Activated naive CD4-positive, alpha-beta T cell treated with anti-CD3 and anti-CD28 coated beads, Interleukin-2, amount 50 U/mL, for 72 hours (primary cell): ENCODE measurements at places on chromosomes 16 and 17.

DNA sequence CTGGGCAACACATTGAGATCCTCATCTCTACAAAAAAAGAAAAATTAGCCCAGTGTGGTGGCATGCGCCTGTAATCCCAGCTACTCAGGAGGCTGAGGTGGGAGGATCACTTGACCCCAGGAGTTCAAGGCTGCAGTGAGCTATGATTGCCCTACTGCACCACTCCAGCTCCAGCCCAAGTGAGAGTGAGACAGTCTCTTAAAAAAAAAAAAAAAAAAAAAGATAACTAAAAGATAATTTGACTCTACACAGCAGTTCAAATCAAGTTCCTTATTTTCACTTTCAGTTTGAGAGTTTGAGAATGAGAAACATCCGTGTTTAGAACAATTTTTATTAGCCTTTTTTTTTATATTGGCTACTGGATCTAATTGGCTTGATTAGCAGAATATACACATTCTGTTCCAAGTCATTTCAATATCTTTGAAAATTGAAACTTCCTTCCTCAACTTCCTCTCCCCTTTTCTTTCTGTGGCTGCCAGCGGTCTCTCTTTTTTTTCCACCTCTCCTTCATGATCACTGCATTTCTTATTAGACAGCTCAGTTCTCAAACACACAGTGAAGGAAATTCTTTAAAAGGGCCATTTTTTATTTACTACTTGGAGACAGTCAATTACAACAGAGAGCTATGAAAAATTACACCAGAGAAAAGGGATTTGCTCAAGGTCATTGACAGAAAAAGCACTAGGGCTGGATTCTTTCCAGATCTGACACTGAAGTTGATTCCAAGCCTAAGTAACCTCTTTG is 4.5 kb upstream of the ACSF2 start:
- DNase-seq, result no peak

DNA sequence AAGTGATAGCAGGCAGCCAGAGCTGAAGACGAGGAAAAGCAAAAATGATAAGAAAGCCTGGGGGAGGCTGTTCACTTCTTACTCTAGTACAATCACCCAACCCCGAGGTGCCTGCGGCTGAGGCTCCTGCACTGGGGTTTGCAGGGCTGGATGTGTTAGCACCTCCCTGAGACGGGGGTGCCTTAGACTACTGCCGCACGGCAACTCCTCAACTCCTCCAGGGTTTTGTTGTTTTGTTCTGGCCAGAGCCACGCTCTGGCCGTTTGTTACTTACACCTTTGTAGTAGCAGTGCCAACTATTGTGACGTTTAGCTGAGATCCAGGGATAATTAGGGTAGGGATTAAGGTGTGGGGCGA is 51.5 kb downstream of the LDHD start:
- no peak for DNase-seq

DNA sequence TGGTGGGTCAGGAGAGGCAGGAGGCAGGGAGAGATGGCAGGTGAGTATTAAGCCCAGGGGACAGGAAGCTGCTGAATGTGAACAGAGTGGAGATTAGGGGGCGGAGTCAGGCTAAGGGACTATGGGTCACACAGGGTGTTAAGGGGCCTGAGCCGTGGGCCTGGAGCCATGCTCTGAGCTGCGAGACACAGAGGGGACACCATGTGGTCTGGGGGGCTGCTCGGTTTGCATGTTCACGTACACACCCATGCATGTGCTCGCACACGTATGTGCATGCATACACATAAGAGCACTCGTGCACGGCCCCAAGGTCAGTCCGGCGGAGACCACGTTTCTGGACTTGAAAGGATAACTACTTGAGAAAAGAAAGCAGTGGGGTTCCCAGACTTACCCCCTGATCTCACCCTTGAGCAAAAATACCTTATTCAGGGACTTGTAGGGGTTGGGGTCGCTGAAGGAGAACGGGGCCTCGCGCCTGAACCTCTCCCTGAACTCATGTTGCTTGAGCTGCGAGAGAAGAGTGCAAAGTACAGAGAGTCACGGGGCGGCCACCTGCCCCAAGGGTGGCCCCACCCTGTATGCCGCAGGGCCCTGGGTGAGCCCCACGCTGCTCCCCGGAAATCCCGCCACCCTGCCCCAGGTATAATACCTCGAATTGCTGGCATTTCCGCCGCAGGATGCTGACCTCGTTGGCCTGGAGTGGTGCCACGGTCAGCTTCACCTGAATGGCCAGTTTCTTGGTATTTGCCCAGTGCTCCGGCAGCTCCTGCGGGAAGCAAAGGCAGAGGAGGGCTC is 50.8 kb downstream of the DNAH17 start:
- DNase-seq, result no peak

GRCh38 chr17:9062399-9062902 is 41.1 kb downstream of the NTN1 start:
- DNase-seq, result no peak

GRCh38 chr17:27526604-27527002 is 70.4 kb downstream of the KSR1 start:
- peak; percentile 57 for DNase-seq

DNA sequence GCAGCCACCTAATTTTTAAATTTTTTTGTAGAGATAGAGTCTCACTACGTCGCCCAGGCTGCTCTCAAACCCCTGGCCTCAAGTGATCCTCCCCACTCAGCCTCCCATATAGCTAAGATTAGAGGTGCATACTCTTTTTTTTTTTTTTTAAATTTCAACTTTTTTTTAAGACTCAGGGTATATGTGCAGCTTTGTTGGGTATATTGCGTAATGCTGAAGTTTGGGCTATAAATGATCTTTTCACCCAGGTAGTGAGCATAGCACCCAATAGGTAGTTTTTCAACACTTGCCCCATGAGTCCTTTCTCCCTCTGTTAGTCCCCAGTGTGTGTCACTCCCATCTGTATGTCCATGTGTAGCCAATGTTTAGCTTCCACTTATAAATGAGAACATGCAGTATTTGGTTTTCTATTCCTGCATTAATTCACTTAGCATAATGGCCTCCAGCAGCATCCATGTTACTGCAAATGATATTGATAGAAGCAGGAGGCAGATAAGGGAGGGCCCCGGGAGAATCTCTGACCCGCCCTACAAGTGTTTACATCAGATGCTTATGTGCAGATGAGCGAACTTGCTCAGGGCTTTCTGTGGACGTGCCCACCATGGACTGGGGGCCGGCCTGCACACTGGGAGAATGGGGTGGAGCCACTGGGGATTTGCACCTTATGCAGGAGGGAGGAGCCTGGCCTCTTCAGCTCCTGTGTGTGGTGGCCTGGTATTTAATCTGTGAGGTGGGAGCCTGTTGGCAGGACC is 110.3 kb upstream of the ZKSCAN2 start:
- DNase-seq, result no peak

DNA sequence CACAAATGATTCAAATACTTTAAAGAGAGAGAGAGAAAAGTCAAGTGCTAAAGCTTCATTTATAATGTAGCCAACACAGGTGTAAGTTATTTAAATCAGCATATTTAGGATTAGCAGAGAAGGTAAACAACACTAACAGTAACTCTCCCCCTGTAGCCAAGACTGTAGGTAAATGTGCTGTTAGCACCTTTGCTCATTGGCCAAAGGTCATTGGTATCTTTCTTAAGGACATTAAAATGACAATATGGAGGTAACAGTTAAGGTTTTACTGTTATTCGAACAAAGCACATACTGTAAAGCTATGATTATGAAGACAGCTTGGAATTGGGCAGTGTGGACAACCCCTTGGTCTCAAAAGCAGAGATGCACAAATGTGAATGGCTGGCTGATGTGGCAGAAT is 28.7 kb downstream of the LITAFD start:
- DNase-seq, result no peak

- DNase-seq, result peak; percentile 81
Measured at GRCh38 chr17:79993390-79994227, 42.1 kb downstream of the TBC1D16 start.

GRCh38 chr17:42241871-42242270 is 34.3 kb downstream of the STAT5B start:
- no peak for DNase-seq
